ENCODE measurements at places on chromosomes 1 and 21.

DNA sequence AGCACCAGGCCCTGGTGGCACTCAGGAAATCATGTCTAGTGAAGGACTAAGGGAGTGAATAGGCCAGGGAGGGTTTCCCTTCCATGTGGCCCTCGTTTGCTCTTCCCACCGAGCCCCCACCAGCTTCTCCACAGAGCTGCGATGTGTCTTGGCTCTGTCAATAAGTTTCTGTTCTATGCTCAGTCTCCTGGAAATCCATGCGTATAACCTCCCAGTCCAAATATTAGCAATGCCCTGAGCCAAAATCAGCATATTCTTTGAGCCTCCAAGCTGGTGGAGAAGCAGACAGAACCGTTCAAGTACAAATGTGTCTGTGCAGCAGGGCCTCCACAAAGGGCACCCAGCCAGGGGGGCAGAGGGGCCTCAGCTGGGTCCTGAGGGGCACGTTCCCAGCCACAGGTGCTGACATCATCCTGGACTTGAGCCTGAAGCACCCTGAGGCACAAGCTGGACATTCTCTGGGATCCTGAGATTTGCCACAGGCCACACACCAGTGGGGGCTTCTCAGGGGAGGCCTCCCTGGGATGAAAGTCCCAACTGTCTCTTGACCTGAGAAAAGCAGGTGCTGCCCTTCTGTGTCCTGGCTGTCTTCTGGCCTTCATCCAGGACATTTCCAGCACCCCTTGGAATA lies 350.5 kb upstream of the VAMP3 start:
- no peak for DNase-seq

DNA sequence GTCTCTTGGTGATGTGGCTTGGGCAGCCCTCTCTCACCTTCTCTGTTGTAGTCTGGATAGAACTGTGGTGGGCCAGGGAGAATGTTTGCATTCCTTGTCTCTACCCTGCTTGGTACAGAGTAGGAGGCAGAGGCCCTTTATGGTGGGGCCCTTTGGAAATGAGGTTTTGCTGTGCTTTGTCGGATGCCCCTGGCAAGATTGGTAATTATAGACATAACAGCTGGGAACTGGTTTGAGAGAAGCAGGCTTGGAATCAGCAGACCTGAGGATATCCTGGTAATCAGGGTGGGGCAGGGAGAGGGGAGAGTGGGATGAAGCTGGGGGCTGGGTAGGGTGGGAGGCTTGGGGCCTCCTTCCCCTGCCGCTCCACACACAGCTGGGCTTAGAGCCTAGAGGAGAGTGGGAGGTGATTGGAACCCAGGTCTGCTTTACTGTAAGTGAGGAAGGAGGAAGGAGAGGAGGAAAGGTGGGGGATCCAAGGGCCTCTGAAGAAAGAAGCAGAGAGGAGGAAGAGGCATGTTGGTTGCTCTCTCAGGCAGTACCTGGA lies 5.0 kb downstream of the VANGL2 start:
- no peak for DNase-seq

DNA sequence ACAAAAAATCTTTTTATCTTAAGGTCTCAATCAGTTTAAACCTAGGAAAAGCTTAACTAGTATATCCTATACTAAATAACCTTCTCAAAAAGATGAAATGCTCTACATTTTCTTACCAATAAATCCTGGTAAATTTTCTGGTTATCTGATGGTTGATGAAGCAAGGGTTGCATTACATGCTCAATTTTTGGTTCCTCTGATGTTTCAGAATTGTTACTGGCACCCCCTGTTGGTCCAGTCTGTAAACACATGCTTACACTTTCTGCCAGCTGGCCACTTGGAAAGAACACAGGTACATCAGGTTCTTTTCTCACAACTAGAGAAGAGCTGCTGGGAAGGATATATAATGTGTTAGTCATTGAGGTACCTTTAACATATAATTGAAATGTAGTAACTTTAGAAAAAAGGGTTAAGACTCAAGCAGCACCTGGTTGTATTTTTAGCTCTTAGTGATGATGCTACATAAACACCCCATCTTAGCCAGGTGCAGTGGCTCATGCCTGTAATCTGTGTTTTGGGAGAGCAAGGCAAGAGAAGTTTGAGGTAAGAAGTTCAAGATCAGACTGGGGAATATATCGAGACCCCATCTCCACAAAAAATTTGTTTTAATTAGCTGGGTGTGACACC lies 30.9 kb upstream of the TAL1 start:
- DNase-seq: no peak

GRCh38 chr1:236457775-236458174 lies 63.7 kb downstream of the EDARADD start:
- DNase-seq: no peak

GRCh38 chr1:96989302-96989701 lies 267.7 kb downstream of the PTBP2 start:
- DNase-seq: no peak

DNA sequence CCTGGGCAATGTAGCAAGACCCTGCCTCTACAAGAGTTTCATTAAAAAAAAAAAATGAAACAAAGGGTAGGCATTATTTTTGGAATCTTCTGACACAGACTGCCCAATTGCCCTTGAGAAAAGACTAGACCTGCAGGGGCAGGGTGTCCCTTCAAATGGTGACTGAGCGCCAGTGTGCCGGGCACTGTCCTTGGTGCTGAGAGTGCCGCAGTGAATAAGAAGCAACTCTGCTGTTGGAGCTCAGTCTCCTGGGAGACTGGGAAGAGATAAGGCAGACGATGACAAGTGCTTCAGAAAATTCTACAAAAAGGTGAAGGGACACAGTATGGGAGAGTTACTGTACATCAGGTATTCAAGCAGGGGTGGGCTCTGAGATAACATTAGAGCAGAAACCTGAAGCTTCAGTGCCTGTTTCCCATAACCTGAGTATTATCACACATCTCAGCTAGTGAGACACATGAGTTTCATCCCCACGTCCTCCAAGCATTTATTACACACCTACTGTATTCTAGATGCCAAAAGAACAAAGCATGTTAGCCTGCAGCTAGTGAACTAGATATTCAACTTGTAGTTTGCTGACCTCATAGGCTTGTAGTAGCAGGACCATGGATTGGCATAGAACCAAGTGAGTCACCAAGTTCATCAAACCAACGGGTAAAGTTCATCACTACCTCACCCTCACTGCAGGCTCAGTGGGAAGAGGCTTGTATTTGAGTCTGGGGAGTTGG lies 18.4 kb upstream of the RPL11 start:
- no peak for DNase-seq

- no peak for DNase-seq
Measured at GRCh38 chr1:119635811-119636390, 12.2 kb downstream of the ZNF697 start.

DNA sequence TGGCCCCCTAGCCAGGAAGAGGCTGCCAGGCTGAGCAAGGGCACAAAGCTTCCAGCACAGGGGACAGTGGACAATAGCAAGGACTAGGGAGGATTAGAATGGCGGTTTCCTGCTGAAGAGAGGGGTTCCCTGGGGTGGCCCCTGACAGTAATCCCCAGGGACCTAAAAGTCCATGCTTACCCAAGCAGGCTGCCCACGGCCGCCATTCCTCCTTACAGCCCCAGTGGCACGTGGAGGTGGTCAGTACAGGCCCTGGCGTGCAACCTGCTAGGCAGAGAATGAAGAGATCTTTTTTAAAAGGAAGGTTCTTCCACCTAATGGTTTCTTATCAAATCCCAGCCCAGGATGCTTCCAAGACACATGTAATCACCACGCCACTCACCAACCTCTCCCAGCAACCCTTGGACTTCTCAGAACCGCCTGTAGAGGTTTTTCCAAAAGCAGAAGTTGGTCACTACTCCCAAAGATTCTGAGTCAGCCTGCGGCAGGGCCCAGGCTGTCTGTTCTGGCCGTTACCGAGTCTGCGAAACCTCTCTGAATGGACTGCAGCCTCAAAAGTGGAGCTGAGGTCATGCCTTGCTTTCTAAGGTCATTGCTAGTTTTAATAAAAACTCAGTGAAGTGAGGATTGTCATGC lies 926 bp downstream of the MRPL55 start:
- DNase-seq: no peak

GRCh38 chr1:221793439-221794078 lies 51.7 kb upstream of the DUSP10 start:
- DNase-seq: no peak

DNA sequence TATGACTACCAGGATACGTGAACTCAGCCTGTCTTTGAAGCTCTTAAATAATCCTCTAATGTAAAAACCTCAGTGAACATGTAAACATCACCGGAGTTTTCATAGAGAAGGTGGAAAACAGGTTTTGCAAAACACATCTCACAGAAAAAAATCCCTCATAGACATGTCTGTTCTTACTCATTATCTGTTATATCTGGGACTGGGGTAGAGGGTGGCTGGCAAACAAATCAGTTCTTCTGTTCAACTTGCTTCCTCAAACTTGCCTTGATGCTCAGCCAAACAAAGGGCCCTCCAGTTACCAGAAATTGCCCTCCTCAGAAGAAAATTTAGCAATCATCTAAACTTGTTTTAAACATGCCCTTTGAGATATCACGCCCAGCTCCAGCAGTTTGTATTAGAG lies 66.1 kb upstream of the CXADR start:
- DNase-seq: no peak

- no peak for DNase-seq
Measured at GRCh38 chr1:5456090-5456811, 536.0 kb downstream of the NPHP4 start.

DNA sequence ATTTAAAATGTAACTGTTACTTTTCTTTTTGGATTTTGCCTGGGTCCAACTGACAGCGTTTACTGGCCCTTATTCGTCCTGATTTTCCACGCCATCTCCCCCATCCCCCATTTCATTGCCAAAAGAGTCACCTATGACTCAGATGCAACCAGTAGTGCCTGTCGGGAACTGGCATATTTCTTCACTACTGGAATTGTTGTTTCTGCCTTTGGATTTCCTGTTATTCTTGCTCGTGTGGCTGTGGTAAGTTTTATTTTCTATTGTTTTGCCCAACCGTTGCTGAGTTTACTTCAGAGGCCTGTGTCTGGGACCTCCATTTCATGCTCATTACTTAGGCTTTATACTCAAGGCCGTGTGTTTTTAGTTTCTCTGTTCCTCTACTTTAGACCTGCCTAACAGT lies 9.3 kb downstream of the LEPR start:
- no peak for DNase-seq

GRCh38 chr1:99613716-99614115 lies 32.2 kb upstream of the PALMD start:
- no peak for DNase-seq

- no peak for DNase-seq
Measured at GRCh38 chr1:219174460-219175211, 958 bp downstream of the LYPLAL1 start.

- no peak for DNase-seq
Measured at GRCh38 chr1:61116421-61116820, 34.1 kb downstream of the NFIA start.

- no peak for DNase-seq
Measured at GRCh38 chr1:30036229-30036547, 687.2 kb downstream of the MATN1 start.

GRCh38 chr1:213934649-213935048 lies 53.1 kb upstream of the PROX1 start:
- DNase-seq: no peak

DNA sequence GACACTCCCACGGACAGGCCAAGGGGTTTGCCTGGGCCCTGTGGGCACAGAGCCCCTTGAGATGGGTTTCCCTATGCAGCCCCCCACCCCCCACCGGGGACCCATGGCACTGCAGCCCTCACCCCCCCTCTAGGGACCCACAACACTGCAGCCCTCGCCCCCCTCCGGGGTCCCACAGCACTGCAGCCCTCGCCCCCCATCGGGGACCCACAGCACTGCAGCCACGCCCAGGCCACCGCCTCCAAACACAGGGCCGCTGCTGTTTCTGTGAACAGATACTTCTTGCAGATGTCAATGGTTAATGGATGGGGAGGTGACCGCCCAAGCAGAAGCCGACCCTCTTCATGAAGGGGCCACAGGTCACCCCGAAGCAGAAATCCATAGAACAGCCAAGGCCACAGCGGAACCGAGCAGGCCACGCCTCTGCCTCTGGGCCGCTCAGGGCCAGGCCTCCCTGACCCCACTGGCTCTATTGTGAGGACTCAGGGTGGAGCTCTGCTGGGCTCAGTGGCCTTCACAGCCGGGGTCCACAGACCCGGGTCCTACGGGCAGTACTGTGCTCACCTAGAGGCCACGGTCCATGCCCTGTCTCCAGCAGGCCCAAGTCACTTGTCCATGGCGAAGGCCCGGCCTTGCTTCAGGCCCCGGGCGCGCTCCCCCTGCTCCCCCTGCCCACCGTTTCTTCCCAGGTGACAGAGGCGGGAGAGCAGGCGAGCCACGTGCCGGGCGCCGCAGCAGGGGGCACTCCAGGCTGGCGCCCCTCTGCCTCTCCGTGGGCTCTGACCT lies 4.1 kb upstream of the POFUT2 start:
- no peak for DNase-seq

GRCh38 chr1:18560692-18561091 lies 70.0 kb upstream of the PAX7 start:
- DNase-seq: no peak

DNA sequence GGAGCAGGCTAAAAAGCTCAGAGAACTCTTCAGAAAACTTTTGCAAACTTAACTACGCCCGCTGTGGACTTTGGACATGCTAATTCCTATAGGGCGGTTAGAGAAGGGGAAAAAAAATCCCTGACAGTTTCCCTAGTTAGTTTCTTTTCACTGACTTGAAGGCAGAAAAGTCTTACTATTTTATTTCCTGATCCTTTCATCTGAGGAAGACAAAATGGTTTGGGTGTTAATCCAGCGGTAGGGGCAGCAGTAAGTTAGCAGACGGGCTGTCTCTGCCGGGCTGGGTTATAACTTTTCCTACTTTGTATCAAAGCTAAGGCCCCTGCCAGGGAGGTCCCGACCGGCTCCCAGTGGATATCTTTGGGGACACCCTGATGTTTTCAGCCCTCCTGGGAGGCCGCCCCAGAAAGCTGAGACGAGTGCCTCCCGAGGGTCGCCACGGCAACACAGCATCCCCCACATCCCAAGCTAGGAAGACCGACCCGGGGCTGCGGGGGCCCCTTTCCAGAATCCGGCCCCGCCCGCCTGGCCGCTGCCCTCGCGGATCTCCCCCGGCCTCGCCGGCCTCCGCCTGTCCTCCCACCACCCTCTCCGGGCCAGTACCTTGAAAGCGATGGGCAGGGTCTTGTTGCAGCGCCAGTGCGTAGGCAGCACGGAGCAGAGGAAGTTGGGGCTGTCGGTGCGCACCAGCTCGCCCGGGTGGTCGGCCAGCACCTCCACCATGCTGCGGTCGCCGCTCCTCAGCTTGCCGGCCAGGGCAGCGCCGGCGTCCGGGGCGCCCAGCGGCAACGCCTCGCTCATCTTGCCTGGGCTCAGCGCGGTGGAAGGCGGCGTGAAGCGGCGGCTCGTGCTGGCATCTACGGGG lies 162.6 kb downstream of the RUNX1 start:
- no peak for DNase-seq

DNA sequence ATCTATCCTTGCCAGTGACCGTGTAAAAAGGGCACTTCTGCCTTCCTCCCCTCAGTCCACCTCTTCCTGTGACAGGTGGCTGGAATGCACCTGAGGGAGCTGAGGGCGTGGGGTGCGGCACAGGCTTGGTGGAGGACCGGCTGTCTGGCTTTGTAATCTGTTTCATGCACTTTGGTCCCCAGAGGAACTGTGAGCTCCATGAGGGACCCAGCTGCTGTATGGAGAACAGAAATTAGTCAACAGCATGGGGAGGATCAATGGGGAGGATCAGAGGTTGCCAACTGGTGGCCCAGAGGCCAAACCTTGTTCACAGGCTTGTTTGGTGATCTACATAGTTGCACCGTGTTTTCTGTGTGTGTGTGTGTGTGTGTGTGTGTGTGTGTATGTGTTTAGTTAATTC lies 19.0 kb upstream of the LUZP1 start:
- no peak for DNase-seq

GRCh38 chr21:35428489-35428888 lies 379.4 kb upstream of the RUNX1 start:
- no peak for DNase-seq

Measured in NCI-H1930 (cell line).